ENCODE measurements at places on chromosomes 1 and 21.
A peak's percentile ranks its signal among the peaks of the same experiment; 100 is the strongest.

DNA sequence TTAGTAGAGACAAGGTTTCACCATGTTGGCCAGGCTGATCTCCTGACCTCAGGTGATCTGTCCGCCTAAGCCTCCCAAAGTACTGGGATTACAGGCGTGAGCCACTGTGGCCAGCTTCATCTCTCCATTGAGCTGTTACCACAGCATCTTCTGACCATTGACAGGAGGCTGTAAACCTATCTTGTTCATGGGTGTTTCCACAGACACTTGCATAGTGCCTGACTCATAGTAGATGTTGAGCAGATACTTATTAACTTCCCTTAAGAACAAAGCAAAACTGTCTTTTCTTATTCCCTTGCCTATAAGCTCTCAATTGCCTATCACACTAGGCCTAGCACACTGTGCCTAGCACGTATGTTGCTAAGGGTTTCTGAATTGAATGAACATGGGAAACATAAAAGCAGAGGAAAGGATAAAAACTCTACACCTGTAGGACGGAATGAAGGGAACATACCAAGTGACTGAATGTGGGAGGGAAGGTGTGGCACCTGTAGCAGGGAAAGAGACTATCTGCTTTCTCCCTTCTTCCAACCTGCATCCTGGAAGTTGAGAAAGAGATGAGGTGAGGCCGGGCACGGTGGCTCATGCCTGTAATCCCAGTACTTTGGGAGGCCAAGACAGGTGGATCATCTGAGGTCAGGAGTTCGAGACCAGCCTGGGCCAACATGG lies 1.2 kb upstream of the C1orf54 start:
- no peaks in the 10 kb centered on the region for H3K27me3 ChIP-seq
- DNase-seq: no peak

- no peak for DNase-seq
- no peak overlapping the region for H3K27ac ChIP-seq
- H3K27me3 ChIP-seq: peaks cover 59% of the 10 kb centered on the region
- no peak overlapping the region for H3K4me3 ChIP-seq
These were observed 24.6 kb downstream of the RNF187 start for GRCh38 chr1:228511546-228512445.

DNA sequence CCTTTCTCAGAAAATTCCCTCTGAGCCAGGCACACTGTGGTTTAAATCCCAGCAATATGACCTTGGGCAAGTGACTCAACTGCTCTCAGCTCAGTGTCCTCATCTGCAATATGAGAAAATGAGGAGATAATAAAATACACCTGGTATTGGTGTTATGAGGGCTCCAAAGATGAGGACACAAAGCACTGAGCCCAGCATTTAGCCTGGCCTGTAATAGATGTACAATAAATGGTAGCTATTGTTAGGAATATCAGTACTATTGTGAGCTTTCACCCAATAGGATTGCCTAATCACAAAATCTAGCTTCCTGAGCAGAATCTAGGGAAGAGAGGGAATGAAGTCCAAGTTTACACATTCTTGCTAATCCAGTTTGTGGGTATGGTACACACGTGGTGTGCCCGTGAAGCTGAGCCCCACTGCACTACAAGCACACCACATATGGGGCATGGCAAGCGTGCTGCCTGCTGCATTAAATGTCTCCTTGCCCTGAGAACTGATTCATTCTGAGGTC lies 24.3 kb upstream of the SLC30A1 start:
- no peak overlapping the region for H3K27ac ChIP-seq
- DNase-seq: no peak
- H3K4me3 ChIP-seq: no peak overlapping the region
- H3K27me3 ChIP-seq: no peaks in the 10 kb centered on the region
- no peaks in the 10 kb centered on the region for H3K36me3 ChIP-seq

GRCh38 chr21:14771593-14771992 lies 225.5 kb upstream of the SAMSN1 start:
- H3K27ac ChIP-seq: no peak overlapping the region
- H3K4me3 ChIP-seq: no peak overlapping the region
- H3K27me3 ChIP-seq: no peaks in the 10 kb centered on the region

- H3K27ac ChIP-seq: no peak overlapping the region
- H3K4me3 ChIP-seq: no peak overlapping the region
- no peaks in the 10 kb centered on the region for H3K27me3 ChIP-seq
- H3K36me3 ChIP-seq: no peaks in the 10 kb centered on the region
These were observed 216.0 kb downstream of the SLC35F3 start for GRCh38 chr1:234120327-234120944.

GRCh38 chr1:47574451-47575165 lies 136.8 kb downstream of the FOXD2 start:
- H3K27ac ChIP-seq: no peak overlapping the region
- no peaks in the 10 kb centered on the region for H3K36me3 ChIP-seq
- no peak overlapping the region for H3K4me3 ChIP-seq
- DNase-seq: no peak
- H3K4me1 ChIP-seq: peaks cover 14% of the 10 kb centered on the region
- H3K27me3 ChIP-seq: no peaks in the 10 kb centered on the region

DNA sequence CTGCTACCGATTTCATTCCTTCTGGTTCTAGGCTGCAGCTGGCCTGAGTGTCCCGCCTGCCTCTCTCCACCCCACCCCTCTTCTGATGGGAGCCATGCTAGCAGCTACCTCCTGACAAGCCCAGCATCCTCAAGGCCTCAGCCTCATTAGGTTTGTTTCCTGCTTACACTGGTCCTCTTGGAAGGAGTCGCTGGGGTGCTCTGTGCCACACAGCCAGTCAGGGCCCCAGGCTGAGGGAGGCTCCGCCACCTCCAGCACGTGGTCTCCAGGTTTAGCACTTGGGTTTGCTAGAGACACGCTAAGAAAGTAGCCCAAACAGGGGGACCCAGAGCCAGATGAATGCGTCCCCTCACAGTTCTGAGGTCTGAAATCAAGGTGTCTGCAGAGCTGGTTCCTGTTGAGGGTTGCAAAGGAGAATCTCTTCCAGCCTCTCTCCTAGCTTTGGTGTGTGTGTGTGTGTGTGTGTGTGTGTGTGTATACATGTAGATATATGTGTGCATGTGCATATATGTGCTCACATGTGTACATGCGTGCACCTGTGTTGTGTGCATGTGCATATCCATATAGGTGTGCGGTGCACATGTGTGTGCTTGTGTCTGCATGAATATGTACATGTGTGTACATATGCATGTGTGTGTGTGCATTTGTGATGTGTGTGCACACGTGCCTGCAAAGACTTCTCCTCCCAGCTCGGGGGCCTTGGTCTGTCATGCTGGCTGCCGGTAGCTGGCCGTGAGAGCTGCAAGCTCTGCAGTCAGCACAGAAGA lies 301.1 kb upstream of the AJAP1 start:
- H3K36me3 ChIP-seq: no peaks in the 10 kb centered on the region
- H3K4me1 ChIP-seq: no peaks in the 10 kb centered on the region
- no peak overlapping the region for H3K4me3 ChIP-seq

GRCh38 chr1:56189454-56189853 lies 389.9 kb downstream of the PLPP3 start:
- peaks cover 19% of the 10 kb centered on the region for H3K4me1 ChIP-seq
- no peak overlapping the region for H3K4me3 ChIP-seq
- no peak overlapping the region for H3K27ac ChIP-seq
- H3K27me3 ChIP-seq: no peaks in the 10 kb centered on the region

- H3K4me1 ChIP-seq: no peaks in the 10 kb centered on the region
- peak; percentile 12 for DNase-seq
- H3K27me3 ChIP-seq: no peaks in the 10 kb centered on the region
- H3K27ac ChIP-seq: no peak overlapping the region
- H3K36me3 ChIP-seq: no peaks in the 10 kb centered on the region
- no peak overlapping the region for H3K4me3 ChIP-seq
These were observed 77.8 kb downstream of the C4BPA start for GRCh38 chr1:207181847-207182246.
